Umbilical cord (tissue), 2 donors: ENCODE measurements at places on chromosomes 7 and 10. TPM values are rescaled to one million over a fixed set of nuclear protein-coding genes. Genes with fewer than 3 reads are reported as not detected.

Gene CAMK2B
- total RNA-seq: not detected

Gene ENO4
- total RNA-seq: 0.72 TPM

Gene SYCE1
- total RNA-seq: 2.6 TPM

Gene LIPM
- total RNA-seq: not detected

Gene SLIT1
- total RNA-seq: 0.72 TPM

Gene TAC1
- total RNA-seq: 4.6 TPM

Gene NRF1
- 19.0 TPM for total RNA-seq

Gene NPY
- not detected for total RNA-seq

Gene SOSTDC1
- total RNA-seq: 1.9 TPM

DNA sequence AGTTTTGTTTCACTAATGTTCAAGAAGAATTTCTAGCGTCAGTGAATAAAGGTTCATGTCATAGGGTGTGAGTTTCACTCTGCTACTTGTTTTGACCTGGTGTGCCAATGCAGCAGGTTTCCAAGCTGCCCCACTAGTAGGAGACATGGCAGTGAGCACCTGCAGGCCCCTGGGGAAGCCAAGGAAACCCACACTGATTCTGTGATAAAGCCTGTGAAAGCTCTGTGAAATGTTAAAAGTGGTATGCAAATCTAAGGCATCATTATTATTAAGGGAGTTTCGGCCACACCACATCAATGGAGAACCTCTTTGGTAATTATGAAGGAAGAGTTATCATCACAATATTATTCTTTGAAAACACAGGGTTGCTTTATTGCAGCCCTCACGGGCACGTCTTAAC lies 46.4 kb downstream of the ABCB5 start:
- DNase-seq: no peak

GRCh38 chr10:107616031-107616430 lies 451.5 kb upstream of the SORCS1 start:
- no peak for DNase-seq

GRCh38 chr10:7477538-7478334 lies 66.9 kb upstream of the SFMBT2 start:
- DNase-seq: no peak

- DNase-seq: no peak
Observed at GRCh38 chr10:104274762-104275721, 6.1 kb downstream of the GSTO2 start.

- no peak for DNase-seq
Observed at GRCh38 chr7:107321611-107322010, 148.2 kb upstream of the GPR22 start.

GRCh38 chr7:128011131-128011661 lies 20.0 kb downstream of the LRRC4 start:
- DNase-seq: no peak

GRCh38 chr10:111211241-111211640 lies 134.4 kb downstream of the ADRA2A start:
- DNase-seq: no peak

DNA sequence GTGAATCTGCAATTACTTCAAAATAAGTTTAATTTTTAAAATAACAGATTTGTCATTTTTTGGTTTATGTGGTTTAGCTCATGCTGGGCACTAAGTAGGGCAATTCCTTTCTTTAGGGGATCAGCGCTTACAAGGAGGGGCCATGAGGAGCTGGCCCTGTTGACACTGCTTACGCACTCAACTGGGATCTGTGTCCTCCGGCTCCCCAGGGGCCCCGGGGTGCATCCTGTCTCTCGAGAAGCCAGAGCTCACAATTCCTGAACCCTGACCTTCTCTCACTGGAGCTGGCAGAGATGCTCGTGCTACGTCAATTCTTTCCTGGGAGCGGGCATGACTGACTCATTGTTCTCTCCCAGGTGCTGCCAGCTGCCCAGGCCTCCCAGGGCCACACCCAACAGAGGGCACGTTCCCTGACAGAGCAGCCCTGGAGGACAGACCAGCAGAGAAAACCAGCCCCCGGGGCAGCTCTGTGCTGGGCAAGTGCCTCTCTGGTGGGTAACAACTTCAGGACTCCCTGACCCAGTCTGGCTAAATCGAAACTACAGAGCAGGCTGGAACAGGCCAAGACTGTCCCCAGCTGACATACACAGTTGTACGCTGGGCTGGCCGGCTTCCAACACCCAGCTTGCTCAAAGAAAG lies 36.8 kb downstream of the CTBP2 start:
- peak; percentile 47 for DNase-seq

- peak; percentile 92 for DNase-seq
Observed at GRCh38 chr10:99809931-99810615, 27.6 kb downstream of the ABCC2 start.

- DNase-seq: no peak
Observed at GRCh38 chr7:98322331-98323270, 41.1 kb downstream of the BRI3 start.

GRCh38 chr10:79149662-79150443 lies 81.1 kb downstream of the ZMIZ1 start:
- DNase-seq: peak; percentile 74

- no peak for DNase-seq
Observed at GRCh38 chr7:66539902-66540375, 88.7 kb upstream of the KCTD7 start.

DNA sequence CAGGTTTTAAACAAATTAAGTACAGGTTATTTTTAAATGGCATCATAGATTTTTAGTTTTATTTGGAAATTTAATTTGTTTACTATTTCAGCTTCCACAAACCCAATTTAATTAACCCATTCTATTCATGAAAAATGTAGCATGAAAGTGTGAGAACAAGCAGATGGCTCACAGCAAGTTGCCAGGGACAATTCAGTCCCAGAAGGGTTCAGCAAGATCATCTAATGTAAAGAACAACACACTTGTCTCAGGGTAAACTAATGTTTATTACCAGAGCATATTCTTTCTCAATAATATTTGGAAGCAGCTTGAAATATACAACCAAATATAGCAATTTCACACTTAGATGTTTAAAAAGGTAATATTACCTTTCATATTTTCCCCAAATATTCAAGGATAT lies 166.9 kb upstream of the SLC13A1 start:
- DNase-seq: no peak

GRCh38 chr10:72550239-72550638 lies 75.6 kb downstream of the MICU1 start:
- no peak for DNase-seq

GRCh38 chr7:112147793-112148361 lies 58.3 kb downstream of the DOCK4 start:
- no peak for DNase-seq

GRCh38 chr10:133254421-133255120 lies 16.9 kb downstream of the VENTX start:
- peak; percentile 48 for DNase-seq

DNA sequence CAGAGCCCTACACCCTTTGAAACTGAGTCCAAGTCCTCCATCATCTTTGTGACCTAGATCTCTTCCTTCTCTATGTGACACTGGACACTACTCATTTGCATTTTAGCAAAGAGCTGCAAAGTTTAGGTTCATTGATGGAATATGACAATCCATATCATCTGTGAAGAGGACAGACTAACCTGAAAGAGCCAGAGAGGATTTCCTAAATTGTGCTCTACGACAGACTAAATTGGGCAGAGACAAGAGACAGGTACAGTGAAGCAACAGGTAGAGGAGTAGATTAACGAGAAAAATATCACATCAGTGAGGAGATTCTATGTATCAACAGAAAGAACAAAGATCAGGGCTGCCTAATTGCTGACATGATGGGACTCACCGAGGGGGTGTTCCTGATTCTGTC lies at the start of gene TAS2R3:
Gene TAS2R3, plus strand, starts transcription at position 301 of the 400 bp plus-strand sequence. Its CDS starts 62 bp downstream, at position 363.
- DNase-seq: no peak

GRCh38 chr7:3188946-3189345 lies 112.1 kb upstream of the SDK1 start:
- DNase-seq: no peak

DNA sequence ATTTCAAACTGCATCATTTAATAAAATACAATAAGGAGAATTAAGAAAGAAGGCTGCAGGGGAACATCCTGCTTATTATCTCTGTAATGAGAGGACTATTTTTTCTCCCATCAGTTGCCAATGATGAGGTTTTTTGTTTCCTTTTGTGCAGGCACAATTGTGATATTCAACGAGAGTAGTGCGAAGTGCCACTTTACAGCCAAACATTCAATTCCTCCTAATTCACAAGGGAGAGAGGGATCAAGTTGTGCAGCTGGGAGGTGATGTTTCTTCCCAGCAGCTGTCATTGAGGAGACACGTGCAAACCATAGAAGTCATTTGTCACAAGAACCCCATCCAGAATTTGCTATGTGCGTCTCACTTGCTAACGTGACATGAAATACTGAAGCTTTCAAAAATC lies 81.6 kb upstream of the ICA1 start:
- DNase-seq: no peak

DNA sequence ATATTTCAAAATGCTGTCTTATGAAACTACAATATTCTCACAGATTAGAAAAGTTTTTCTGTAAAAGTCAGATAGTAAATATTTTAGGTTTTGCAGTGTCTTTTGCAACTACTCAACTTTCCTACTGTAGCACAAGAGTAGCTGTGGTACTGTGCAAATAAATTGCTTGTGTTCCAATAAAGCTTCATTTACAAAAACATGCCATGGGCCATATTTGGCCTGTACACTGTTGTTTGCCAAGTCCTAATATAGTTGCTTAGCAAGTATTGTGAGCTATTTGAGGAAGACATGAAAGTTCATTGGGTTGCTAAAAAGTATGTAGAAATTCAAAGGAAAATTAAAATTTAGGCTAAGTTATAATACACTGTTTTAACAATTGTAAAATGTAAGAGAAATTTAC lies 80.0 kb downstream of the TFPI2 start:
- no peak for DNase-seq

DNA sequence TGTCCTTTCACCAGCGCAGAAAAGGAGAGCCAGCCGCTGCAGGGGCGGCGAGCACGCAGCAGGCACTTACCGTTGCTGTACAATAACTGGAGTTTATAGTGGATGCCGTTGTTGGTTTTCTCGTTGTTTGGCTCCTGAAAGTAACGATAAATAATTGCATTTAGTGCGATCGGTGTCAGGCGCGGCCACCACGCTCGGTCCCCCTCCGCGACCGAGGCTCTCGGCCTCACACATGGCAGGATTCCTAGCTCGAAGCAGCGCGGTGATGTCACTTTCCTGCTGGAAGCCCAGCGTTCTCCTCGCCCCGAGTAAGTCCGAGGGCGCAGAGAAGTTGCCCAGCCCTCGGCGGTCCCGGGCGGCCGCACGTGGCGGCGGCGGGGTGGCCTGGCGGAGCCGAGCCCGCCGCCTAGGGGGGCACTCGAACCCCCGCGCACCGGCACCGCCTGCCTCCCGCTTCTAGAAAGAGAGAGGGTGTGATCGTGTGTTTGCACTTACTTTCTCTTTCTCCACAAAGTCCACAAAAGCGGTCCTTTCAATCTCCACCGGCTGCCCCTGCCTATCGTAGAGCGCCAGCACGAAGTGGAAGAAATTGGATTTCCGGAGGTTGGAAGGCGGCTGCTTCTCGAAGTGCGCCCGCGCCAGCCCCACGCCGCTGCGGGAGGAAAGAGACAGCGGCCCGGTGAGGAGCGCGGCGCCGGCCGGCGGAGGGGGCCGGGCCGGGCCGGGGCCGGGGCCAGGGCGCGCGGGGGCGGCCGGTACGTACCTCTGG lies 1.0 kb downstream of the EBF3 start:
- peak; percentile 49 for DNase-seq

DNA sequence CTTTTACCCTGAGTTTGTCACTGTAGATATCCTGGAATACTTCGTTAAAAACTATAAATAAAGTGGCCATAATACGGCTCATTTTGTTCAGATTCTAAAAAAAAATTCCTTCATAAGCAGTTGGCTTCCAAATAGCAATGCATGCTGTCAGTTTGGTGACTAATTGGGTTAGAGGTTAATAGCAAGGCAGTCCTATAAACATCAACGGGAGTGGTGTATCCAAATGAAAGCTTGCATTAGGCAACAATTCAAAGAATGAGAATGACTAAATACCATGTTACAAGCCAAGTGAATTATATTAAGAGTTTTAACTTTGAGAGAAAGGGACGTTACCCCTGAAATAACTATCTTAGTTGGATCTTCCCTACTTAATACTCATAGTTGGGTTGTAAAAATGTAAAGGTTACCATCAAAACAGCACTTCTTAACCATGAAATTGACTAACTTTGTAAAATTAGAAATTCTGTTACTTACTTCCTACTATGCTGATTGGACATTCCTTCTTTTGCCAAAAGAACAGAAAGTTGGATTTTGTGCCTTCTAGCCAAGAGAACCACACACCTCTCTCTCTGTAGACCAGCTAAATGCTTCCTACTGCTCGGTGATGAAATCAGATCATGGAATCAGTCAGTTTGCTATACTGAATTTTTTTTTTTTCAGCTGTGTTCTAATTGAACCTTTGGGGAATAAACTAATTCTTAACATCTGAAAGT lies 98.0 kb downstream of the KAT6B start:
- peak; percentile 79 for DNase-seq

DNA sequence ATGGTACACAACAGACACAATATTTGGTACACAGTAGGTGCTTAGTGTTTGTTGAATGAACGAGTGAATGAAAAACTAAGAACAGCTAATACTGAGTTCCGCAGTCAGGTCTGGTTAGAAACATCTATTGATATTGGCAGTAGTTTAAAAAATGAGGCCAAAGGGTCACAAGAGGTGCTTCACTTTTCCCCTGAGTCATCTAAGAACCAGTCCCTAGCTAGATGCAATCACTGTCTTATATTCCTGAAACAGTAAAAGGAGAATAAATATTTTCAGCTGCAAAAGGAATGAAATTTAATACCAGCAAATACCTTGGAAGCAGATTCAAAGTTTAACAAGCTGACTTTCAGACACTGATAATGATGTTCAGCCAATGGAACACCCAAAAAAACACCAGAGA lies 54.5 kb downstream of the SCRN1 start:
- DNase-seq: no peak

DNA sequence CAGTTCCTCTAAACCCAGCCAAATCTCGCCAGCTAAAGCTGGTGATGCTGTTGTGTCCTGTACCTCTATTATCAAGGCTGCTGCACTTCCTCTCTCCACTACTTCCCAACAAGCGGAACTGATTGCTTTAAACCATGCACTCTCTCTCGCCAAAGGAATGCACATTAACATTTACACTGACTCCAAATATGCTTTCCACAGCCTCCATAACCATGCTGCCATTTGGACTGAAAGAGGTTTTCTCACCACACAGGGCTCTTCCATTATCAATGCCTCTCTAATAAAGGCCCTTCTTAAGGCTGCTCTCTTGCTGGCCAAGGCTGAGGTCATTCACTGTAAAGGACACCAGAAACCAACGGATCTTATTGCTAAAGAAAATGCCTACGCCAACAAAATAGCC lies 11.4 kb upstream of the LRRC61 start:
- DNase-seq: no peak
